Muscle of back (tissue), 13 donors: ENCODE measurements at places on chromosomes 12 and 14.

GRCh38 chr14:91283666-91284065 lies 39.2 kb upstream of the GPR68 start:
- no peak for DNase-seq

- DNase-seq, result no peak
Observed at GRCh38 chr12:123764109-123764508, 2.0 kb downstream of the DNAH10 start.

DNA sequence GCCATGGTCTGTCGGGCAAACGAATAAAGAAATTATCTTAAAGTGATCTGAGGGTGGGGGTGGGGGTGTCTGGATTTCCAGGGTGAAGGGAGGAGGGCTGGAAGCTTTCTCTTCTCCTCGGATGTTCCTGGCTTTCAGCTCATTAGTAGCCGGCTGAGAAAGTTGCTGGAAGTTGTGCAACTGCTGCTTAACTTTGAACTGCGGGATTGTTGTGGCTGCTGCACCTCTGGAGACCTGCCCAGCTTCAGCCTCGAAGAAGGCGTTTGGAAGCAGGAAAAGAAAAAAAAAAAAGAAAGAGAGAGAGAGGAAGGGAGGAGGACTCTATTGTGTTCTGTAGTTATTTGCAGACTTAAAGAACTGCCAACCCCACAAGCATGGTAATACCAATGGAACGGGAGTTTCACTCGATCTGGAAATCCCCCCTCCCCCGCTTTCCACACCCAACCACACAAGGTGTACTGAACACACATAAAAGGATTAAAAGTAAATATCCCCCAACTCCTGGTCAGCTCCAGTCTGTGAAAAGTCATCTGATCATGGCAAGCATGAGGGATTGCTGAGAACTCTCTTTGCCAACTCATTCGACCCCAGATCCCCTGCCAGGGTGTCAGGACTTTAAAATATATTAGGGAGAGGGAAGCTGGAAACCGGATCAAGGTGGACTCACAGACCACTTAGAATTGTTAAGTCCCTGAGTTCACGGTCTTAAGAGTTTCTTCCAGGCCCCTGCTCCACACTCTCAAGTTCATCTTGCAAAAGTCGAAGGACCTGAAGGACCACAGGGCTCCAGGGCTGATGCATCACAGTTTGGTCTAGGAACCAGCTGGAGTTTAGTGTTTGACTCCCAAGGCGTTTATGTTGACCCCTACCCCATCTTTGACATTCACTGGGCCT lies at the start of gene RASSF9:
Gene RASSF9 (minus strand): TSS at position 213 of the 894 bp plus-strand sequence. CDS start 208 bp downstream, at position 5.
- peak; percentile 89 for DNase-seq

DNA sequence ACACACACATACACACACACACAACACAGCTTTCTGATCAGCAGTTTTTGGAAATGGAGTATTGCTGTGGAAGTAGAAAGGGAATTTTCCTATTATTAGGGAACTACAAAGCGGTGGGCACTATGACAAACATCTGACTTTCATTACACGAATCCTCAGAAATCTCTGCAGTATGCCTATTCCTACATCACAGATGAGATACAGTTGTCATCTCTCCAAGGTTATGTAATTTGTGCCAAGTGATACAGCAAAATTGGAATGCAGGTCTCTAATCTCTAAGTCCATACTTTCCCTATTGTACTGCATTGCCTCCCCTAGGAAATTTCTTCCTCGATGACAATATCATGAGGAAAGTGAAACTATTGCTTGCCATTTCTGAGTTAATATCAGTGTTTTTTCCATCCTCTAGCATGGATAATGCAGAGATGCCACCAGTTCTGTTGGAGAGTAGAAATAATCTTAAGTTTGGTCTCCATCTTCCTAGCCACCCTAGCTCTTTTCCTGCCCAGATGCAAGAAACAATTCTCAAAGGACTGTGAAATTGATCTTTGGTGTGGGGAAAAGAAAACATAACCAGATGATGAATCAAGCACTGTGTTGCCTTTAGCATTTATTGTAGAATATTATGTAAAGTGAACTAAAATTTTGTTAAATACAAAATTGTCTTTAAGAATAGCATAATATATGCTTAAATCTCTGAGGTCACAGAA lies 94.7 kb downstream of the ERGIC2 start:
- DNase-seq, result peak; percentile 80

GRCh38 chr14:53979747-53980642 lies 23.4 kb upstream of the BMP4 start:
- no peak for DNase-seq

- no peak for DNase-seq
Observed at GRCh38 chr12:6639151-6639801, 3.5 kb upstream of the LPAR5 start.

GRCh38 chr12:102763061-102763460 lies 154.0 kb downstream of the PAH start:
- no peak for DNase-seq

DNA sequence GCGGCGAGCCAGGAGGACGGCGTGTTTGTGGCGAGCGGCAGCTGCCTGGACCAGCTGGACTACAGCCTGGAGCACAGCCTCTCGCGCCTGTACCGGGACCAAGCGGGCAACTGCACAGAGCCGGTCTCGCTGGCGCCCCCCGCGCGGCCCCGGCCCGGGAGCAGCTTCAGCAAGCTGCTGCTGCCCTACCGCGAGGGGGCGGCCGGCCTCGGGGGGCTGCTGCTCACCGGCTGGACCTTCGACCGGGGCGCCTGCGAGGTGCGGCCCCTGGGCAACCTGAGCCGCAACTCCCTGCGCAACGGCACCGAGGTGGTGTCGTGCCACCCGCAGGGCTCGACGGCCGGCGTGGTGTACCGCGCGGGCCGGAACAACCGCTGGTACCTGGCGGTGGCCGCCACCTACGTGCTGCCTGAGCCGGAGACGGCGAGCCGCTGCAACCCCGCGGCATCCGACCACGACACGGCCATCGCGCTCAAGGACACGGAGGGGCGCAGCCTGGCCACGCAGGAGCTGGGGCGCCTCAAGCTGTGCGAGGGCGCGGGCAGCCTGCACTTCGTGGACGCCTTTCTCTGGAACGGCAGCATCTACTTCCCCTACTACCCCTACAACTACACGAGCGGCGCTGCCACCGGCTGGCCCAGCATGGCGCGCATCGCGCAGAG lies 873 bp downstream of the PLXNC1 start:
- DNase-seq, result no peak

- no peak for DNase-seq
Observed at GRCh38 chr12:92109613-92110012, 36.0 kb downstream of the BTG1 start.

DNA sequence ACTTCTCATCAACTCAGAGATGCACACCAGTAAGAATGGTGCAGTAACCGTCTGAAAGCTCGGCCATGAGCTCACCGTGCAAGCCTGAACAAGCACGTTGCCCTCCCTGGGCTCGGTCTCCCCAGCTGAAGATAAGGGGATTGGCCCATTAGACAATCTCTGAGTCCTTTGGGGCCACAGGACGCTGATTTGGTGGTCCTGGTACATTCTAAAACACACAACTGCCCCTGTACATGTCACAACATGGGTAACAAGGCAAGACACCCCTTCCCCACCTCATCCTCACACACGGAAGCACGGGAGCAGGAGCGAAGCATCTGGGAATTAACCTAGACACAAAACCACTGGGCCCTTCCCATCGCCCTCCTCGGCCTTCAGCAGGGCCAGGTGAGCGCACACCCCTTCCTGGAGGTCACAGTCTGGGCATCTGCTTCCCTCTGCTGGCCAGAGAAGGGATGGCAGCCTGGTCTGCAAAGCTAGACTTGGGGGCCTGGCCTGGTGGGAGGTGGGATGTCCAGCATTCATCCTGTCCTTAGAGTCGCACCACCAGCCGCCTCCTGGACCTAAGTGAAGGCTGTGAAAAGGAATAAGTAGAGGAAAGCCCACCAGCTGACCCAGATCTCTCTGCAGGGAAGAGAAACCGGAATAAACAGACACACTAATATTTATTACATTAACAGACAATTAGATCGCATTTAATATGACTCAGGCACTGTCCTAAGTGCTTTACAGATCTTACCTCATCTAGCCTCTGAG lies 18.9 kb upstream of the SMUG1 start:
- peak; percentile 68 for DNase-seq

DNA sequence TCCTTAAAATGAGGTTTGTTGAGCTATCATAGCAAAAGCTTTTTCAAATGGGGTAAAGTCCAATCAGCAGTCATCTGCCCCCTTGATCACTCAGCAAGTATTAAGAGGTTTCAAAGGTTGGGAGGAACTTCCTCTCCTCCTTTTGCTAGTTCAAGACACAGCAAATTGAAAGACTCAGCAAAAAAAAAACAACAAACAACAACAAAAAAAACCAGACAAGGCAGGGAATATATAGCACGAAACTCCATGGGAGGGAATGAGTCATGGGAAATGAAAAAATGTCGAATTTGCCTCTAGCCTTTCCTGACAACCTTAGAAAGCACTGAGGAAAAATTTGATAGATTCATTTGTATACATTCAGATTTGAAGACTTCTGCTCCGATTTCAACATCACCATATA lies 1.6 kb upstream of the SLC7A8 start:
- no peak for DNase-seq

GRCh38 chr12:131721548-131721947 lies 10.7 kb downstream of the SFSWAP start:
- DNase-seq, result no peak

DNA sequence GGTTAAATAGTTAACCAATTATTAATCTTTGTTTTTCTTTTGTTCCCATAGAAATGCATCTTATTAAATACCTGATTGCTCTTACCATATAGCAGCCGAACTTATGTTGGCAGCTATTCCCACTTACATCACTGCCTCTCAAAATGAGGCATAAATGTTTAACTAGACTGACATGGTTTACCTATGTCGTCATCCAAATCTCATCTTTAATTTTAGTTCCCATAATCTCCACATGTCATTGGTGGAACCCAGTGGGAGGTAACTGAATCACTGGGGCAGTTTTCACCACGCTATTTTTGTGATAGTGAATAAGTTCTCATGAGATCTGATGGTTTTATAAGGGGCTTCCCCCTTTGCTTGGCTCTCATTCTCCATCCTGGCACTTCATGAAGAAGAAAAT lies 499.2 kb upstream of the ATP2B1 start:
- no peak for DNase-seq

DNA sequence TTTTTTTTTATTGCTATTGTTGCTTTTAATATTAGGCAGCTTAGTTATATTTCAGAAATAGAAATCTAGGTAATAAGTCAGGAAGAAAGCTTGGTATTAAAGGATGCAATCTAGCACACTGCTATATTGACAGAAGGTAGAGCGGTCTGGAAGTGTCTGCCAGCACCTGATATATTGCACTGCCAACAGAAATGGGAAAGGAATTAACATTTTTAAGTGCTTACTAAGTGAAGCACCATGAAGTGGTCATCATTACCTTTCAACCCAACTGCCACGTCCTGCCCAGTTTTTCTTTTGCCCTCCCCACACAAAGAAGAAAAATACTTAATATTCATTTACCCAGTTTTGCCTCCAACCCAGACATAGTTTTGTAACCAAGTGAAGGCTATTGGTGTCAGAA lies 163.5 kb downstream of the KITLG start:
- DNase-seq, result no peak

DNA sequence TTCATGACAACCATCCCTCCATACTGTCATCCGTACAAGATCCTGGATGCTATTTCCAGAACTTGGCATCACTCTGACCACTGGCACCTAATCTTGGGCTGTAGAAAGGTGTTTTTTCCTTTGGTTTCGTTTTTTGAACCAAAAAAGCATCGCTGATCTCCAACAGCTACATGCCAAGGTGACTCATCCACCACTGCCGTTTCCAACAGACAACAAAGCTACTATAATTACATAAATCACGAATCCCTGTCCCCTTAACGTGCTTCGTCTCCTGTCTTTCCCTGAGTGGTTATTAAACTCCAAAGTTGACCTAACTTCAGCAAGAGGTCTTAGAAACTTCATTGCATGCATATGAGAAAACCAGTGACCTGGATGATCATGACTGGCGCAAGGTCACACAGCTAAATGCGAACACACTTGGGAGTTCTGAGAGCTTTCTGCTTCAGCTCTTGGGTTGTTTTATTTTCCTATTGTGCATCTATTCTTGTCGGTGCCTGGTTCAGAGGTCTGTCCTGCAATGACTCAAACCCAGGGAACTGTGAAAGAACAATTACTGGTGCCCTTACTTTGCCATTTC lies 99.9 kb downstream of the PPM1H start:
- no peak for DNase-seq

- DNase-seq, result no peak
Observed at GRCh38 chr14:96634896-96635295, 132.7 kb downstream of the PAPOLA start.

- no peak for DNase-seq
Observed at GRCh38 chr12:3326850-3327780, 163.9 kb upstream of the PRMT8 start.
